Ovary (tissue), 10 donors: ENCODE measurements at places on chromosomes 11 and 22. TPM values are rescaled to one million over a fixed set of nuclear protein-coding genes. Genes with fewer than 3 reads are reported as not detected.
A peak's percentile ranks its signal among the peaks of the same experiment; 100 is the strongest.

DNA sequence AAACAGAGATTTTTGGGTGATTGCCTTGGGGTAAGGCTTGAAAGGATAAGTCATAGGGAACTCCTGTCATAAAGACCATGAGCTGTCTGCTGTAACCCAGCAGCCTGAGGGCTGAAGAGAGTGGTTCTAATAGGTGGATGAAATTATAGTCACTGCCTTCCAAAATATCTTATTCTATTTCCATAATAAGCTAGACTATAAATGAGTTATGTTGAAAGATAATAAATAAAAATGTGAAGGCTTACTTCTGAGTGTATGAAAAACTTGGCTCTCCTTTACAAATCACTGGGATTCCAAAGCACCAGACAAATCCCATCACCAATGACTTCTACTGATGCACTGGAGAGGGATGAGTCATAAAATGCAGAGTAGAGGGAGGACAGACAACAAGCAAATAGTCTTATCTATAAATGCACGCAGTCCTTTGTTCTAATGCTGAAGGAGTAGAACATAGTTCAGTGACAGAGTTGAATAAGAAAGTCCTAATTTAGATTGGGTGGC lies 775.0 kb upstream of the LRRC4C start:
- no peak for DNase-seq

- DNase-seq: no peak
Measured at GRCh38 chr11:128242451-128242850, 344.9 kb downstream of the ETS1 start.

DNA sequence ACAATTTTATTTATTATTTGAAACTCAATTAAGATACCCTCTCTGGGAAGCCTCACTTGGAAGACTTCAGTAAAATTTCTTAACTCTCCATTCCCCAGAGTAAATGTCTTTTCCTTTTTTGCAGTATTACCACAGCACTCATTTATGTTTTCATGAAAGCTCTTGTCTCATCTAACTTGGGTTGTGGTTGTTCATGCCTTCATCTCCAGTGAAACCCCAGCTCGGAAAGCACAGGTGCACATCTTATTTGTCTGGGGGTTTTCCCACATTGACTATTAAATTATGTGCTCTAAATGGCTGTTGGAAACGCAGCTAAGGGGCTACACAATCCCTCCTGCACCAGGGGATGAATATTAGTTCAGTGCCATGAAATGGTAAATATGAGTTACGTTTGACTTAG lies 954.2 kb upstream of the RAG2 start:
- no peak for DNase-seq

DNA sequence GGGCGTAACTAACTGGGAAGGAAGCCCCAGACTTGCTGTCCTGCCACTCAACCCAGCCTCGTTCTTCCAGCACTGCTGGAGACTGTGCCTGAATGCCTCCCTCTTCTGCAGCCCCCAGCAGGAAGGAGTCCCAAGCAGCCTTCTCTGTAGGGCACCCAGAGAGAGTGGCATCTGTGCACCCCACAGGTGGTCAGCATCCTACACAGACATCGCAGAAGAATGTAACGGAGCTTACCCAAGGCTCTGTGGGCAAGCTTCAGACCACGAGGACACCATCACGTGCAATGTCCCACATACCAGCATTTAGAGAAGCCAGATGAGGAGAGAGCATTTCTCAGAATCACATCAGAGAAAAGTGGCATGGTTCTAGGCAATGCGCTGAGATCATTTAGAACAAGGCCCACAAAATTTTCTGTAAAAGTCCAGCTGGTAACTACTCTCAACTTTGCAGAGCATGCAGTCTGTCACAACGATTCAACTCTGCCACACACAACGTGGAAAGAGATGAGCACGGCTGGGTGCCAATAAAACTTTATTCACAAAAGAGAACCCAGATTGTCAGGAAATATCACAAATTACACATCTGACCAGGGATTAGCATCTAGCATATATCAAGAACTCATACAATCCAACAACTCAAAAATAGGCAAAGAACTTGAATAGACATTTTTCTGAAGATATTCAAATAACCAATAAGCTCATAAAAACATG lies 33.4 kb downstream of the SHANK2 start:
- no peak for DNase-seq

GRCh38 chr11:79610139-79610538 lies 169.3 kb upstream of the TENM4 start:
- no peak for DNase-seq

GRCh38 chr11:64248578-64248977 lies 1.8 kb upstream of the PPP1R14B start:
- no peak for DNase-seq

DNA sequence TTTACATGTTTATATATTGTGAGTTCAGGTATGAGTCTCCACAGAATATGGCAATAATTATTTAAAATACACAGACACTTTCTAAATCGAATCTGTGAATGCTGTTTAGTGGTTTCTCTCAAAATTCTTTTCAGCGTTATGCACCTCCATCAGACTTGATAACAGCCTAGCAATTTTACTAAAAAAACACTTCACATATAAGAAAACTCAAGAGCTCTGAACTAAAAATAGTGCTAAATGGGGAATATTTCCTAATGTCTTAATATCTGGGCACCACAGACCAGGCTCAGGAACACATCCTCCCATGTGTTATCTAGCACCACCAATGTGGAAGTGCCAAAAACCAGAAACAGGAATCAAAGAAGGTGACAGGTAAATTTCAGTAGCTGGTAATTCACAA lies 47.9 kb downstream of the ARHGAP32 start:
- DNase-seq: no peak

- peak; percentile 64 for DNase-seq
Measured at GRCh38 chr22:35596821-35597220, 20.3 kb downstream of the MB start.

- no peak for DNase-seq
Measured at GRCh38 chr22:19357270-19358105, 66.0 kb upstream of the CLTCL1 start.

DNA sequence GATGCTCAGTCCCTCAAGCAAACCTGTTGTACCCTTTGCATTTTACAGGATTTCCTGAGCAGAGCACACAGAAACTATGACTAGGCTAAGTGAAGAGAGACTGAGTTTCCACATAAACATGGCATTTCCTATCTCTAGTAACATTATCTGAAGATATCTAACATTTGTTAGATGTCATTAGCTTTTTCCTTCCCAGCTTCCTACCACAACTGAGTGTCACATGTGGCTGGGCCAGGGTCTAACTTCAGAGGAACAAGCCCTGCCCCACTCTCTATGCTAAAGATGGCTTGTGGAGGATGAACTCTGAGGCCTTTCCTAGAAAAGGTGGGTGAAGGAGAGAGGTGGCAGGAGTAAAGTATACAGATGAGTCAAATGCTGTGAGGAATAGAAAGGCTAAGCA lies 16.5 kb downstream of the C22orf42 start:
- no peak for DNase-seq

DNA sequence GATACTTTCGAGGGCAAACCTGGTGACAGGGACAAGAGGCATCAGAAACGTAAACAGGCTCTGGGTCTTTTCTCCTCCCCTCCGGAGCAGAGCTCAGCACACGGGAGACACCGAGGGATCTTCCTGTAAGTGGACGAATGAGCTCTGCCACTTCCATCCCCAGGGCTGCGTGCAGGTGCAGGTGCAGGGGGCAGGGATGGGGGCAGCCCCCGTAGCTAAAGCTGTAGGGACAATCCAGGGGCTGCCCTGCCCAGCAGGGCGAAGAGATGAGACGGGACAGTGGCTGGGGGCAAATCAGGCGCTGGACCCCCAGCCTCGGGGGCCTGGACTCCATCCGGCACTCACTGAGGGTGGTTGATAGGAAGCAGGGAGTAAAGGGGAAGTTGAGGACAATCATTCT lies 505.4 kb downstream of the BRD1 start:
- no peak for DNase-seq

- no peak for DNase-seq
Measured at GRCh38 chr11:59000003-59000402, 60.7 kb downstream of the GLYATL1 start.

GRCh38 chr22:42562279-42562678 lies 8.5 kb downstream of the SERHL2 start:
- peak; percentile 82 for DNase-seq

DNA sequence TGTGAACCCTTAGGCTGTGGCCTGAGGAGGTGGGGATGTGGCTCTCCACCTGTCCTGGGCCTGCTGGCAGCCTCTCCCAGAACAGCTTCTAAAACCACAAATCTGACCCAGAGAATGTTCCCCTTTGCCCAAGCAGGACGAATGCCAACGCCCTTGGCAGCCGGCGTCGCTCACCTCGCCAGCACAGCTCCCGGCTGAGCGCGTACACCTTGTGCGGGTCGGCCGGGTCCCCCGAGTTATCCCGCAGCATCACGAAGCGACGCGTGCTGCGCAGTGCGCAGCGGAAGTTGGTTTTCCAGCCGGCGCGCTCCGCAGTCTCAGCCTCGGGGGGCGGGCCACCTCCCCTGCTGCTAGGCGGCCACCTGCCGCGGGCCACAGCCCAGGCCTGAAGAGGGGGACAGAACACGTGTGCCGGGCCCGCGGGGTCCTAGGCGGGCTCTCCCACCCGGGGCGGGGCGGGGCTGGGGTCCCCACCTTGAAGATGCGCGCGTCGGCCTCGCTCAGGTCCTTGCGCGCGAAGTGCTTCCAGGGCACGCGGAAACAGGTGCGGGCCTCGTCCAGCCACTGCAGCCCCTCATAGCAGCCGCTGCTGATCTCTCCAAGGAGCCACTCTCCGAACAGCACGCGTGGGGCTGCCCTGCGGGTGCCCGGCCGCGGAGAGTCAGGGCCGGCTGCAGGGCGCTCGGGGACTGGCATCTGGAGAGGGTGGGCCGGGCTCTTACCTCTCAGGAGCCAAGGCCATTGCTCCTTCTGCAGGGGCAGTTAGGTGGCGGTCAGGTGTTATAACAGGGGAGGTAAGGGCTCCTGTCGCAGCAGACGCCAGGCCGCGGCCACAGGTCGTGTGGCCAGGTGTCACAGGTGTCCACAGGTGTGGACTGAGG lies 887 bp downstream of the IRF7 start:
- DNase-seq: no peak

DNA sequence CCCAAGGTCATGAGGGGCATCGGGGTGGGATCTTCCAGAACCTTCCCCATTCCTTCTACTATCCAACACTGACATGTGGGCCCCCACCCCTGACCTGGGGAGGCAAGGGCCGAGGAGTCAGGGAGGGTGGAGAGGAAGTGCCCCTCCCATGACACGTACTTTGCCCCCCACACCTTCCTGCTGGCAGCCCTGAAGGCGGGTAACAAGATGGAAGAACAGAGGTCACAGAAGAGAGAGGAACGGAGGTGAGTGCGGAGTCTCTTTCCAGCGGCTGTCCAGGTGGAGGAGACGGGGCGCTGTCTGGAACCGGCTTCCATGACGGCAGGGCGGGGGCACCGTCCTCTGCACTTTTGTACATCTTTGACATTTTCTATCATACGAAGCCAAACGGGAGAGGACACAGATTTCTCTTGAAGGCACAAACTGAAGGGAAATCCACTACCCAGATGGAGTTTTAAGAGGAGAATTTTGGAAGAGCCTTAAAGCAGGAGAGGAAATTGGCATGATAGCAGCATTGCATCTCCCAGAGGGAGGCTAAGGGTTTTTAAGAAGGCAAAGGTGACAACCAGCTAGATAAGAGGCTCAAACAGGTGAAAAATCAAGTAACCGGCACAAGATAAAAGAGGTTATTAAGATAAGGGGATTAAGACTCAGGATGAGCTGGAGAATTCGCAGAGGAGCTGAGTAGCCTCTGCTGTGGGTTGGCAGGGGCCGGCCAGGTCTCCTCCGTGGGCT lies 16.7 kb downstream of the OSBPL5 start:
- no peak for DNase-seq

DNA sequence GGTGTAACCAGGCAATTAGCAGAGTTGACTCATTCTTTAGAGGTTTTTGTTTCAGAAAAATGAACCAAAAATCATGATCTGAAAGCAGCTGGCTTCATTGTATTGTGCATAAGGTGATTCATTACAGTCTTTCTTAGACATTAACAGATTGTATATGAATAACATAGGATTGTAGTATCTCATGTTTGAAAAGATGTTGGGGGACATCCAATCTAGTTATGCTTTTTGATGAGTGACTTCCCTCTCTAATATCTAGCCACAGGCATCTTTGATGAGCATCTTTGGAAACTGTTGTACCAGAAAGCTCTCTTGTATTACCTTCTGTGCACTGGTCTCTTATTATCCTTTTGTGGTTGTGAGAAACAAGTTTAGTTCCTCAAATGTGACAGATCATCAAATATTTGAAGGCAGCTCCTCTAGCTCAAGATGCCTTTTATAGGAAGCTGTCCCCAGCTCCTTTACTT lies 8.3 kb downstream of the GRK3 start:
- DNase-seq: no peak

- no peak for DNase-seq
Measured at GRCh38 chr11:11169715-11170351, 183.2 kb downstream of the CSNK2A3 start.

- DNase-seq: peak; percentile 66
Measured at GRCh38 chr11:77590194-77590782, 535 bp downstream of the AQP11 start.

The SLC22A6 gene
- total RNA-seq: not detected

The SCN2B gene
- 0.12 TPM for total RNA-seq

The SLC17A6 gene
- not detected for total RNA-seq

The PRR5 gene
- total RNA-seq: 19.3 TPM
